AG10803 (cell line): ENCODE measurements at places on chromosomes 1 and 21.

DNA sequence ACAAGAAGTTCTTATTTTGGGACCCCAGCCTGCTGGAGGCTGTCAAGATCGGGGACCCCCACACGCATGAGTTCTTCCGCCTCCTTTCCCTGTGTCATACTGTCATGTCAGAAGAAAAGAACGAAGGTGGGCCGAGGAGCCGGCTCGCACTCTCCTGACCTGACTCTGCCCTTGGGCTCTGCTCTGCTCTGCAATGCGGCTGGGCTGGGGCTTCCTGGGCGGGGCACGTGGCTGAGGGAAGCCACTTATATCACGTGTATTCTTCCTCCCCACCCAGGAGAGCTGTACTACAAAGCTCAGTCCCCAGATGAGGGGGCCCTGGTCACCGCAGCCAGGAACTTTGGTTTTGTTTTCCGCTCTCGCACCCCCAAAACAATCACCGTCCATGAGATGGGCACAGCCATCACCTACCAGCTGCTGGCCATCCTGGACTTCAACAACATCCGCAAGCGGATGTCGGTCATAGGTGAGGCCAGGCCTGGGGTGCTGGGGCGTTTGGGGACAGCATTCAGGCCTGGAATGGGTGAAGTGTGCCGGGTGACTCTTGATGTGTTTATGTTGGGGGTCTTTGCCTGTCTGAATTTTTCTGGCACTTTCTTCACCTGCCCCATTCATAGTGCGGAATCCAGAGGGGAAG, 17.6 kb downstream of the ATP8B2 start:
- no peak for DNase-seq

- DNase-seq: no peak
Measured at GRCh38 chr1:204465546-204466415, 28.8 kb downstream of the PIK3C2B start.

DNA sequence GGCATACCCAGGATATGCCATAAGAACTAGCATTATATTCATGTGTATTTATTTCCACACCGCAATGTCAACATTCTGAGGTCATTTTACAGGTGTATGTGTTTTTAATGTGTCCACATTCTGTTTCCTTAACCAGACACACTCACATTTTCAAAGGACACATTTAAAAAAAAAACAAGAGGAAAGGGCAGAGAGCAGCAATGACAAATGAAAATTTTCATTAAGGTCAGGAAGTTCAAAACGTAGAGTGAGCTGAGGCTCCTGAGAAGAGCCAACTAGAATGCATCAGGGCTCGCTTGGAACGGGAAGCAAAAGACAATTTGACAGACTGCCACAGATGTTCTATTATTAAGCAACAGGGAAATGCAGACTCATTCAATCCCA, 4.8 kb upstream of the GNPAT start:
- no peak for DNase-seq

DNA sequence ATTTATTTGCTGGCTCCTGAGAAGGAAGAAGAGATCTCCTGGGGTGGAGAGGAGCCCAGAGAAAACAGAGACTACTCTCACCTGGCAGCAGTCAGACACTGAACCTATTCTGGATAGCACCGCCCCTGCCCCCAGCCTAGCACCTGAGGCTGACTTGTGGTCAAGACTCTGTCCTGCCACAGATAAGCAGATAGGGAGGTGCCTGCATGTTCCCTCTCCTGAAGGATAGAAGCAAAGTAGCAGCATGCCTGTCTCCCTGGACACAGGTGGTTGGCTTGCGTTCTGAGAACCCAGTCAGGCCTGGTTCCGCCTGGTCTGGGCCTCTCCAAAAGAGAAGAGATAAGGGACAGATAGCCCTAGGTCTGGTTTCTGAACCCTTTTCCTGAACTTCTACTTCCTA, 1.3 kb upstream of the EFNA3 start:
- DNase-seq: no peak

DNA sequence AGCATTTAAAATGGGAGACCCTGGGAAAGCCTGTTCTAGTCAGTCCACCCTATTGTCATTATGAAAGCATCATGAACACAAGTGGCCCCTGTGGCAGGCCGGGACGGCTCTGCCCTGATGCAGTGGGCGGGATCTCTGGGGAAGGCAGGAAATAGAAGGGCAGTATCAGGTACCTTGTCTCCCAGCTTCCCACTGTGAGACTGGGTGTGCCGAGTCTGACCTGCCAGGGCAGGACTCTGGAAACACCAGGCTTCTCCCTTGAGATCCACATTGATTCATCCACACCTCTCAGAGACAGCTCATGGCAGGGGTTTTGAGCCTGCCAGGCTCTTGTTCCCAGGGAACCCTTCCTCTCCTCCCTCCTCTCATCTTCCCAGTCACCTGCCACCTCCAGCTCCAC, 24.5 kb upstream of the GNPAT start:
- DNase-seq: no peak

GRCh38 chr1:203475012-203475981, at the start of gene PRELP:
Gene PRELP (plus strand): TSS chr1:203475806. CDS start chr1:203483185, 7,379 bp downstream.
- peak; percentile 72 for DNase-seq

- DNase-seq: peak; percentile 61
Measured at GRCh38 chr21:46080171-46081021, 17.5 kb upstream of the COL6A2 start.

GRCh38 chr1:230359992-230360668, 66.0 kb downstream of the PGBD5 start:
- DNase-seq: peak; percentile 52

GRCh38 chr1:116019653-116020253, 43.4 kb downstream of the SLC22A15 start:
- DNase-seq: no peak

GRCh38 chr1:221039616-221040015, 160.4 kb downstream of the HLX start:
- peak; percentile 62 for DNase-seq

DNA sequence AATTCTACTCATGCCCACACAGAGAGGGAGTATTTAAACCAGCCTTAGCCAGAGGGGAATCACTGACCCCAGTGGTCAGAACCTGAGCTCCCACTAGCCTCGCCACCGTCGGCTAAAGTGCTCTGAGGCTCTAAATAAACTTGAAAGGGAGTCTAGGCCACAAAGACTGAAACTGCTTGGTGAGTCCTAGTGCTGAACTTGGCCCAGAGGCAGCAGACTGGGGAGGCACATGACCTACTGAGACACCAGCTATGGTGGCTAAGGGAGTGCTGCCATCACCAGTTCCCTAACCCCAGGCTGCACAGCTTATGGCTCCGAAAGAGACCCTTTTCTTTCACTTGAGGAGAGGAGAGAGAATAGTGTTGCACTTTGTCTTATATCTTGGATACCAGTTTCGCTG, 1542.8 kb downstream of the KCNT2 start:
- DNase-seq: no peak

GRCh38 chr1:228108742-228109072, 392 bp downstream of the MRPL55 start:
- DNase-seq: no peak

DNA sequence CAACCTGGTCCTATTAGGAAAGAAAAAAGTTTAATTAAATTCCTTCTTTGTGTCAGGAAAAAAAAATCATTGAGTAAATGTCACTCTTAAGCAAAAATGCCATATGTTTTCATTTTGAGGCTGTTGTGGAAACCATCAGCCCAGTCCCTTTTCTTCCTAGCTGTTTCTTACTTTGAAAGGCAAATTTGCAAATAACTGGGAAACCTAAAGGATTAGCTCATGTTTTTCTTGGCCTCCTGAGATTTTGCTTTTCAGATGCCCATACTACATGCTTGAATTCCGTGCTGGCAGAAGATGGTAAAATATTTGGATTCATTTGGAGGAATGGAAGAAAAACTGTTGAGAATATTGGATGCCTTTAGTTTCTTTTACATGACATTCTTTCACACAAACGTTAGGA, 182.1 kb upstream of the ADAMTS5 start:
- peak; percentile 94 for DNase-seq

DNA sequence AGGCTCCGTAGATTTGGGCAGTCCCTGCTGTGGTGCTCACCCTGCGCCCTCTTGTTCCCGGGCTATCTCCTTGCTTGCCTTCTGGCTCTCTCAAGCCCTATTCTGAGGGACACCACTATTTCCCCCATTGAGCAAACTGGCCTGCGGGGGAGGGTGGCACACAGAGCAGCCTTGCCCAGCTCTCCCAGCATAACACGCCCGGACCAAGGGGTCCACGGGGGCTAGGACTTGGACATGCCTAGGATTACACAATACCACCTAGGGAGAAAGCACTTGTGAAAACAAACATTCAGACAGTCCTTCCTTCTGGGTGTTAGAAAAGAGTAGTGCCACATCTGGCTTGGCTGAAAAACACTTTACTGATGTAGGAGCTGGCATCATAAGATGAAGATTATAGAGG, 7.4 kb downstream of the TADA1 start:
- DNase-seq: no peak

GRCh38 chr1:228071839-228072657, 10.5 kb upstream of the ARF1 start:
- no peak for DNase-seq

DNA sequence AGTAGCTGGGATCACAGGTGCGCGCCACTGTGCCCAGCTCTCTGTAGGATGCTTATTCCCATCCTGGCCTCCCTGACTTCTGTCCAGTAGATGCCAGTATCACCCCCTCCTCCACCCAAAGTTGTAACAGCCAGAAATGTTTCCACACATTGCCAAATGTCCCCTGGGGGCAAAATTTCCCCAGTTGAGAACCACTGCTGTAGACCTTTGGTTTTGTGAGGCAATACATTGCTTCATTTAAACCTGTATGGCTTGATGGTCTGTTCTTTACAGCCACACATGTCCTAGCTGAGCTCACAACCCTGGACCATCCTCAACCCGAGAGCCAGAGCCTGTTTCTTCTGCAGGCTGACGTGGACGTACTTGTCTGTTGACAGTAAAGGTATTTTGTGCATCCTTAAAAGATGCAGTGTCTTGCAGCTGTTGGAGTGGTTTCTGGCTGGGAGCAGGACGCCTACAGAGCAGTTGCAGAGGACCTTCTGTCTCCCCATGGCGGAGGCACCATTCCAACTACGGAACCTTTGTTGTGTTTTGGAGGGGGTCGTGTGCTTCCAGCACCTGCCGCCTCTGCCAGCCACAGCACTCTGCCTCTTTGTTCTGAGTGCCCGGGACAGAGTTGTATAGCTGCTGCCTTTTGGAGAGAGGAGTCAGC, 26.6 kb downstream of the DOP1B start:
- DNase-seq: peak; percentile 20

DNA sequence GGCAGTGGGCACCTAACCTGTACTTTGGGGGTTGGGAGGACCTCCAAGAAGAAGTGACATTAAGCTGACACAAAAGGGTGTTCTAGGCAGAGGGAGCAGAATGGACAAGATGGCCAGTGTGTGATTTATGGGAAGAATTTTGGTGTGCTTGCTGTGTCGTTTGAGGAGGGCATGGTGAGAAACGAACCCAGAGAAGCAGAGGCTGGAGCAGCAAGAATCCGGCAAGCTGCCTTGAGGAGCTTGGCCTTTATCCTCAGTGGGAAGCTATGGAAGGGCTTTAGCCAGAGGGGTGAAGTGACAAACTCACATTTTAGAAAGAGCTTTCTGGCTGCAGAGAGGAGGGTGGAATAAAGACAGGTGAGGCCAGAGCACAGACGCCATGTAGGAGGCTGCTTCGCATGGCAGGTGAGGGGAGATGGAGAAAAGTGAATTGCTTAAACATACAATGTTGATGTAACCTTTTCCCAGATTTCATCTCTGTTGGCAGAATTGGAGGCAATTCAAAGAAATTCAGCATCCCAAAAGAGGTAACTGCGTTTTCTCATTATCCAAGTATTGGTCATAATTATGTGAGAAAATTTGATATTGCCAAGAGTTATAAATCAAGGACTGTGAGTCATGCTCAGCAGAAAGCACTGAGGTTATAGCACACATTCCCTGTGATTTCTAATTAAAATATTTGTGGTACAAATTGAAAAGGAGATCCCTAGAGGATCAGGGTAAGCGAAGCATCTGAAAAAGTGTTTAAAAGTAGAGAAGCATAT, 26.5 kb downstream of the TRIM45 start:
- peak; percentile 88 for DNase-seq
